ENCODE measurements at places on chromosomes 4 and X. TPM values are rescaled to one million over a fixed set of nuclear protein-coding genes. Genes with fewer than 3 reads are reported as not detected.

HOPX gene
- total RNA-seq: 1.9 TPM

FAM47A gene
- total RNA-seq: not detected

DCX gene
- not detected for total RNA-seq

TMEM31 gene
- total RNA-seq: not detected

USP26 gene
- not detected for total RNA-seq

MAGEE1 gene
- 5.9 TPM for total RNA-seq

ATOH1 gene
- total RNA-seq: not detected

CDKL2 gene
- 0.30 TPM for total RNA-seq

CCDC158 gene
- not detected for total RNA-seq

EGFL6 gene
- not detected for total RNA-seq

ERAS gene
- not detected for total RNA-seq

MAGEC1 gene
- not detected for total RNA-seq

BMPR1B gene
- total RNA-seq: 0.72 TPM

PCYT1B gene
- 0.89 TPM for total RNA-seq

CLOCK gene
- 16.6 TPM for total RNA-seq

GC gene
- total RNA-seq: not detected

TEX13B gene
- not detected for total RNA-seq

CYLC1 gene
- not detected for total RNA-seq

FDCSP gene
- total RNA-seq: not detected

NKX3-2 gene
- not detected for total RNA-seq

OGT gene
- 557 TPM for total RNA-seq

NEUROG2 gene
- total RNA-seq: not detected

C4orf51 gene
- total RNA-seq: not detected

ZNF157 gene
- 0.17 TPM for total RNA-seq

CD40LG gene
- total RNA-seq: 24.0 TPM

PDZD4 gene
- total RNA-seq: 4.9 TPM

GPM6B gene
- not detected for total RNA-seq

IKBKG gene
- 48.0 TPM for total RNA-seq

FLNA gene
- total RNA-seq: 1,918 TPM

ARR3 gene
- total RNA-seq: not detected

HS6ST2 gene
- not detected for total RNA-seq

ABCG2 gene
- total RNA-seq: 0.54 TPM

SGCB gene
- total RNA-seq: 6.1 TPM

POF1B gene
- total RNA-seq: 0.57 TPM

ELF2 gene
- 75.0 TPM for total RNA-seq

GAGE12J gene
- not detected for total RNA-seq

OPRPN gene
- total RNA-seq: not detected

BTK gene
- 2.7 TPM for total RNA-seq

ZCCHC12 gene
- 0.17 TPM for total RNA-seq

ATP8A1 gene
- 49.9 TPM for total RNA-seq

CFAP97 gene
- total RNA-seq: 28.3 TPM

GYG2 gene
- total RNA-seq: not detected
